Epithelial cell of prostate (primary cell): ENCODE measurements at places on chromosomes 11 and 22.

DNA sequence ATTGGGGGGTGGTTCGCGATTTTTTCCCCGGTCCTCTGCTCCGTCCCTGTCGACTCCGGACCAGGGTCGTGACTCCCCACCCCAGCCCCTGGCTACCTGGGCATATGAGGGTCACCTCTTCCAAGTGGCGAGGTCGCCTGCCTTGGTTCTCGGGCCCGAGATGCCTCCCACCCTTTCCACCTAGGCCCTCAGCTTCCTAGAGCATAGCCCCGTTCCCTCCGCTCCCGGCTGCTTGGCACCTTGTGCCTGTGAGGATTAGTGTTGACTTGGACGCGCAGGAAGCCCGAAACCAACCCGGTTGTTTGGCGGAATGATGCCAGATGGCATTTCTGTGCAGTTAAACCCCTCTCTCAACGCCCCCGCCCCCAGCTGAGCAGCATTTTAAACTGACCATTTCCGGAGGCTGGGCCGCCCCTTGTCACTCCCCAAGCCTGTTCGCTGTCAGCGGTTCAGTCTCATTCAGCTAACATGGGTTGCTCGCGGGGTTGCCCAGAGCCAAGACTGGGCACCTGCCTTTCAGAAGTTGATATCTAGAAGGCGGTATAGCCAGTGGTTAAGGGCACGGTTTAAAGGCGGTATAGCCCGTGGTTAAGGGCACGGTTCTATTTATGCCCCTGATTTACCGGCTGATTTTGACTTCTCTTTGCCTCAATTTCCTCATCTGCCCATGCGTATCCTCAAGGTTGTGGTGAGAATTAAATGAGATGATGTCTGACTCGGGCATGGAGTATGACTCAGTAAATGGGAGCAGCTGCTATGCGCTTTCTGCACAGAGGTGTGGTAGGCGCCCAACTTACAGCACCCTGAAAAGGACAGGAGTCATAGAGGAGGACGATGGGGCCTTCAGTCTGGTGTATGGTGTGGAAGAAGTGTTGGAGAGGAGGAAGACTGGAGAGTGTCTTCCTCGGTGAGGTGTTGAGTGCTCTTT lies 639 bp downstream of the INCENP start:
- peak; percentile 55 for DNase-seq

GRCh38 chr22:22895776-22896445 lies 8.3 kb downstream of the IGLL5 start:
- DNase-seq: no peak

DNA sequence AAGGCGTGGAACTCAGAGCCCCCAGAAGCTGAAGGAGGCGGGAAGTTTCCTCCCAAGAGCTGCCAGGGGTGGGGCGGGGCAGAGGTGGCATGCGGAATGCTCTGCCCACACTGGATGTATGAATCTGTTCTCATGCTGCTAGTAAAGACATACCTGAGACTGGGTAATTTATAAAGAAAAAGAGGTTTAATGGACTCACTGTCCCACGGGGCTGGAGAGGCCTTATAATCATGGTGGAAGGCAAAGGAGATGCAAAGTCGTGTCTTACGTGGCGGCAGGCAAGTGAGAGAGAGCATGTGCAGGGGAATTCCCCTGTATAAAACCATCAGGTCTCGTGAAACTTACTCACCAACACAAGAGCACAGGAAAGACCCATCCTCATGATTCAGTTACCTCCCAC lies 57.6 kb downstream of the SMIM38 start:
- DNase-seq: peak; percentile 12

DNA sequence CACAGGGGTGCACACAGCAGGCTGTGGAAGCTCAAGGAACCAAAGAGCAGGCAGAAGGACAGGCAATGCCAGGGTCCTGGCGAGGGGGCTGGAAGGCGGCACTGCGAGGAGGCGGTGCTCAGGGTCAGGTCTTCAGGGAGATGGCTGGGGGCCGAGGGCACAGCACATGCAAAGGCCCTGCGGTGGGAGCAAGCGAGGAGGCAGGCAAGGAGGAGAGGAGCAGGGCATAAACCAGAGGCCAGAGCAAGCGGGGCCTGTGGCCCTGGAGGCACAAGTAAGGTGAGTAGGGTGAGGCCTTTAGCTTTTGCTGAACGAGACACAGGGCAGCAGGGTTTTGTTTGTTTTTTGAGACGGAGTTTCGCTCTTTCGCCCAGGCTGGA lies 126.9 kb downstream of the ARHGAP8 start:
- DNase-seq: no peak

GRCh38 chr11:119258983-119259382 lies 52.8 kb downstream of the CBL start:
- no peak for DNase-seq

- no peak for DNase-seq
Observed at GRCh38 chr11:66721939-66722338, 7.1 kb downstream of the SPTBN2 start.

DNA sequence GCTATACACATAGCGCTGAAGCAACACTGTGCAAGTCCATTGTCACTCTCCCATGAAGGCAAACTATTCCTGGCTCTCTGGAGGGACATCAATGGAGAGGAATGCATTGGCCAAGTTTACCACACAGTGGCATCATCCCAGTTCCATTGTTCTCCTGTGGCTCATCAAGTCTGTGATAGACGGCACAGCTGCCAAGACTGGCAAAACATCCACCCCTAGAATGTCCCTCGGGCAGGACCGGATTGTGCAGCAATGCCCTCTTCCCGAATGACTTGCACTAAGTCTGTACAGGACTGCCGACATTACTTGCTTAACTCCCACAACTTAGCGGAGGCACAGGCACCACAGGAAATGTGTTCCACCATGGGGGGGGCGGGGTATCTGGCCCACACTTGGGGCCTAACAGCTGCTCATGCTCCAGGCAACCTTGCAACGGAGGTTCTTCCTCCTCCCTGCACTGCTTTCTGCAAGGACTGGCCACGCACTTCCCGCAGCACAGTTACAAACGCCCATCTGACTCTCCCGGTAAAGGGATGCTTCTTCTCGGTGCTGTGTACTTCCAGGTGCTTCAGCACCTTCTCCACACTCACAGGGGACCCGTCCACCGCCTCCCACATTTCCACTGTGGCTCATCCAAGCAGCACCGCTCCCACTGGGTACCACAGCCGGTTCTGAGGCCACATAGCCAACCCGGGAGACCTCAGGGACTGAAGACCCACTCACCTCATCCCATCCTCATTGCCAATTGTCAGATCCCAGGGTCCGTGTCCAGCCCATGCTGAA lies 1309.6 kb upstream of the RAG2 start:
- DNase-seq: no peak

GRCh38 chr11:123100379-123101085 lies 38.6 kb upstream of the HSPA8 start:
- no peak for DNase-seq

GRCh38 chr11:123473941-123474677 lies 44.0 kb downstream of the GRAMD1B start:
- peak; percentile 46 for DNase-seq

- no peak for DNase-seq
Observed at GRCh38 chr11:70505761-70506657, 107.7 kb downstream of the CTTN start.

DNA sequence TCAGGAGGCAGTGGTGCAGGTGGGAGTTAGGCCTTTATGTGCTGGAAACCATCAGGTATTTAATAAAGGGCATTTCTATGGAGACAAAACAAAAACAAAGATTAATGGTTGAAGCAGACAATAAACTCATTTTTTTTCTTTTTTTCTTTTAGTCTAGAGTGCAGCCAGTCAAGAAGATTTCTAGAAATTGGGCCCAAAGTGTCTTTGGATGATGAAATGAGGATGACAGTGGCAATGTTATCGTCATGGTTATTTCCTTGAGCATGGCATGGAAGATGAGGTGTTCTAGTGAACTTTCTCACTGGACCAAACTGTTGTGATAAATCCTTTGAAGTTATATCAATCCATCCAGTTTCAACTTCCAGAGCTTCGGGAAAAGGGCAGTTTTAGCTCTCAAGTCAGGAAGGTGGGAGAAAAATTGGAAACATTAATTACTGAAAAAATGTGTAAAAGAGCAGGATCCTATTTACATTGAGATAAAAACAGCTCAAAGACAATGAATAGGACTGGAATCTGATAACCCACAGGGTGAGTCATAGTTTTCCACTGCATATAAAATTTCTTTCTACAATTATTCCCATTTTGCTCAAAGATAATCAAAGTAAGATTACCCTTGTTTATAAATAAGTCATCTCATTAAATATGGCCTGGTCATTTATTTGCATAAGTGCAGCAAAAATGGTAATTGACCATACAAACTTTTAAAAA lies 33.0 kb downstream of the PRR5L start:
- no peak for DNase-seq

DNA sequence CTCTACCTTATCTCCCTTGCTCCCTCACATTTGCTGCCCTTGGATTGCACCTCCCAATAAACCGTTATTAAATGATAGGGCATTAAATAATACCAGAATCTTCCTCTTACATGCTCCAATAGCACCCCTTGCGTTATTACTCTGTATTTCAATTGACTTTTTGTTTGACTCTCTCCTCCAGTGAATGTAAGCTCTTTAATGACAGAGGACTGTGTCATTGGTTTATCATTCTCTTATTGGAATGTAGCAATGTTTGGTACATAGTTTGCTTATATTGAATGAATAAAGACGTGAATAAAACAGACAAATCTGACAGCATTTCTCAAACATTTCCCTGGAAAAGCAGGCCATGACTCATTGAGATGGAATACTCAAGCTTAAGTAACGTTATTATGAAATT lies 8.7 kb upstream of the MPEG1 start:
- DNase-seq: no peak

DNA sequence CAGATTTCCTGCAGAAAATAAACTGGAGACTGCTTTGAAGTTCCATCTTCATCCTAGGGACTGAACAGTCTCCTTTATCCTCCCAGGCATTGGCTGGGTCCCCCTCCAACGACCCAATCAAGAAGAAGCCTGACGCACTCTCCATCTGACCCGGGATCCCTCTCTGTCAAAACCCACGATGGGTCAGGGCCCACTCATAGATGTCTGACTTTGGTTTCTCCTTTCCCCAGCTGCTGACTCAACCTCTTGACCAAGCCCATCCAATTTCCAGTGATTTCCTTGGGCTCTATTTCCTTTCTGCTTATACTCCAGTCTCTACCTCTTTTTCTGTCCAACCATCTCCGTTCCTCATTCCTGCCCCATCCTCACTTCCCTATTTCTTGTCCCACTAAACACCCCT lies 189.7 kb downstream of the MIAT start:
- no peak for DNase-seq

- peak; percentile 14 for DNase-seq
Observed at GRCh38 chr11:39678996-39679395, 1780.5 kb downstream of the LRRC4C start.

GRCh38 chr22:39989633-39990032 lies 5.1 kb upstream of the FAM83F start:
- no peak for DNase-seq

GRCh38 chr11:102268985-102269470 lies 48.3 kb upstream of the BIRC3 start:
- no peak for DNase-seq

GRCh38 chr22:25120093-25120561 lies 79.5 kb upstream of the CRYBB3 start:
- DNase-seq: peak; percentile 39

DNA sequence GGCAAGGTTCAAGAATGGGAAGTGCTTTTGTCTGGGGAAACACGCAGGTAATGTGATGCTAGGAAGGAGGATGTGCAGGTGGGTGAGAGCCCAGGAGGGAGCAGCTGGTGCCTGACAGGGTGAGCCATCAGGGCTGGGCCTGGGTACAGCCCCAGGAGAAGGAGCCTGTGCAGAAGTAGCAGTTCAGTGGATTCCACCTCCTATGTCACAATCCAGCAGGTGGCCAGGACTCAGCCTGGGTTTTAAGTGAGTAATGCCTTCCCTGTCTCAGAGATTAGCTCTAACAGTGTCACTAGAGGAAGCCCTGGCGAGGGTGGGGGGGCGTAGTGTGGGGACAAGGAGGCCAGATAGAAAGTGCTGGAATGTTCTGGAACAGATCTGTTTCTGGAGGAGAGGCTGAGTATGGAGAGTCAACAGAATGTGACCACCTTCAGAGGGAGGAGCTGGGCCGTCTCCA lies 8.1 kb downstream of the RIC8A start:
- DNase-seq: no peak

DNA sequence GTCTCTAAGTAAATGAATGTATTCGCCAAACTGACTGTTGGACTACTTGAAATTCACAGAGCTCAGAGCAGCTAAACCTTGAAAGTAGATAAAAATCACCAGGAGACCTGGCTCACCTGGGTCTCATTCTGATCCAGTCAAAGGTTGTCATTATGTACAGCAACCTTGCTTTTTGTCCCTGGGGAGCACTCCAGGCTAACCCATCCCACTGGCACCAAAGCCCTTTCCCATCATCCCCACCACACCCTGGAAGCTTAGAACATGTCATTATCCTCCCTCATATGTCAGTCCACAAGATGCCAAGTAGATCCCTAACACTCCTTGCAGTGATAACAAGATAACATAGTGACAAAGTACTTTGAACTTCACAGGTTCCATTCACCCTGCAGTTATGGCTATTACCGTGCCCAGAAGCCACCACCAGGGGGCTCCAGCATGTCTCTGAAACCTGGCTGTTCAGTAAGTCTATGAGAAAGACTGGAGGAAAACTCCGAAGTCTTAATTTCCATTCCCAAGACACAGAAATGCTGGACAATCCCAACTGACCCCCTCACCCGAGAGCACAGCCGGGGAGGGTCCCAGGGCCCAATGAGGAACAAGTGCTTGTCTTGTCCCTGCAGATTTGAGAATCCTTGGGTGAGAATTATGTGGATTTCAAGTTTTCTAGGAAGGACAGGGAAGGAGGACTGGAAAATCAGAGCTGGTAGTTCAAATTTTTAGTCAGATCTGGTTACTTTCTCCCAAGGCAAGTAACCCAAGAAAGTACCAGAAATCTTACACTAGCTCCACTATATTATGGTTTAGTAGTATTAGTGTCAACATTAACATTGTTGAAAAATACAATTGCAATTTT lies 43.0 kb upstream of the USP47 start:
- DNase-seq: no peak

DNA sequence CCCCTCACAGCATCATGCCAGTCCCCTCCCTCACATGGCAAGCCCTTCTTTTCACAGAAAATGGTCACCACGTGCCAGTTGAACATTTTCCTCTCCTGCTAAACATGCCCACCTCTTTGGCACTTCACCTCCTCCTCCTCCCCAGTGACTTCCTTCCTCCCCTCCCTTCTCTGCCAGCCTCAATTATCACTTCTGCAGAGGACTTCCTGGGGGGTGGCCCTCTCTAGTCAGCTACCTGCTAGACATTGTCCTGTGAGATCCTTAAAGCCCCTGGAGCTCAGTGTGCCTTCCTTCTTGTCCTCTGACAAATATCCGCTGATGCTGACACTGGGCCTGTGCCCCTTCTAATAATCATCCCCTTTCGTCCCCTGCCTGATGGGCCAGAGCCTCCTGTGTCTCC lies 43.2 kb upstream of the E2F8 start:
- no peak for DNase-seq

DNA sequence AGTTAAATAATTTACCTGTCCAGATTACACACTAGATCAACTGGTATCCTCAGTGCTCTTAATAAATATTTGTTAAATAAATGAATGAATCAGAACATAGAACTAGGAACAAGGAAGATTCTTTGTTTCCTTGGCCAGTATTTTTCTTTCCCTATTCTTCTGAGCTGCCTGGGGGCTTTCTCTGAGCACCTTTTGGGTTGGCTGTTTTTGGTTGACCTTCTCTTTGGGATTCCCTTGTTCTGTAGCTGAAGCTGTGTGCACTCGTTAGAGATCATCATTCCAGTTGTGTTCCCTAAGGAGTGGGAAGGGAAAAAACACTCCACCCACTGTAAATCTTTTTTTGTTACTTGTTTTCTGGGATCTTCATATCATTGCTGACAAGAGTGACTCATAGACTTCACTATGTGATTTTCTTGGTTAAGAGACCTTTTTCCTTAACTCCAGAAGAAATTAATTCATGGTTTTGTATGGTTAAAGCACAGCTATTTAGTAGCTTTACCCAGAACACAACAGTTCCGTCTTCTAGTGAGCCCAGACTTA lies 84.3 kb downstream of the STIM1 start:
- no peak for DNase-seq
